ENCODE measurements at places on chromosomes 2 and 18.

- no peak for DNase-seq
Measured at GRCh38 chr2:15412309-15412708, 148.8 kb downstream of the NBAS start.

DNA sequence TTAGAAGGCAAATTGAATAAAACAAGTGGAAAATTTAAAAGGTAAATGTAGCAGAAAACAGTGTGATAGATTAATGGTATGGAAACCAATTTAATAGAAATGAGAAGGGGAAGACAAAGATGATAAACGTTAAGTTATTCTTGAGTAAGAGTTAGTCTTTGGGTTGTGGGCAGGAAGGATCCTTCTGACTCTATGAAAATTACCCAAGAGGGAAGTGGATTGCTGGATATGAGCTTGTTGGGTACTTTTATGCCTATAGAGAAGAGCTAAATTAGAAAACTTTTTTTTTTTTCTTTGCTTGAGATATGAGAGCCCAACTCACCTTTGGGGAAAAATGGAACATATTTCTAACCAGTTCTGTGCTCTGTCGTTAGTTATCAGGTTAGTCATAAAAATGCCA is 144.0 kb downstream of the LDLRAD4 start:
- DNase-seq, result no peak

GRCh38 chr2:153477636-153478288 is 800 bp downstream of the RPRM start:
- peak; percentile 78 for DNase-seq

DNA sequence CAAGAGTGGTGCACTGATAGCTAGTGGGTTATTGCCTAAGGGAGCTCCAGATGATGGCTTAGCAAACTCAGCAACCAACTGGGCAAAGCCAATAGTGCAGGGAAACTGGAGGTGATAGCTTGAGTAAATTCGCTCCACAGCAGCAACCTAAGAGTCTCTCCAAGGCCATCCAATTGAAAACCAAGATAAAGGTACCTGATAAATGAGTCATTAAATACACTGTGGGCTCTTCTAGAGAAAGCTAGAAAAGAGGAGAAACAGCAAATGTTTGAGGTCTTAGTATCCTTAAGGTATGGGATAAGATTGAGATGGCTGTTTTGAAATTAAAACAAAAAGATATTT is 197.8 kb upstream of the ERBB4 start:
- no peak for DNase-seq
